ENCODE measurements at places on chromosomes 3 and 15.

DNA sequence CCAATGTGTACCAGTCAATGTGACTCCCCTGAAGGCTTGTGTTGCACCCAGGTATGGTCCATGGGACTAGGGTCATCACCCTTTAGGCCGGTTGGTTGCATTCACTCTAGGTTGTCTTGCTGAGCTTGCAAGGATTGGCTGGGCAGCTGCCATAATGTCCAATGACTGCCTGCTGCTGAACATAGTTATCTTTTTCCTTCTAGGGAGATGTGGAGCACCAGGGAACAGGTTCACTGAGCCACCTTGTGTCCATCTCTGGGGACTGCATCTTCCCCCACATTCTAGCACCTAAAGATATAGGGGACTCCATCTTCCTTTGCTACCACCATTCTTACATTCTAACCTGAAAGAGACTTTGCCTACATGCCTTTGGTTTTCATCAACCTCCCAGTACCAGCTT is 580.4 kb upstream of the TBL1XR1 start:
- peak; percentile 66 for DNase-seq

- no peak for DNase-seq
These were observed 2.7 kb downstream of the MESP2 start for GRCh38 chr15:89778861-89779260.

GRCh38 chr15:58758141-58758540 is 8.6 kb upstream of the ADAM10 start:
- DNase-seq = no peak

DNA sequence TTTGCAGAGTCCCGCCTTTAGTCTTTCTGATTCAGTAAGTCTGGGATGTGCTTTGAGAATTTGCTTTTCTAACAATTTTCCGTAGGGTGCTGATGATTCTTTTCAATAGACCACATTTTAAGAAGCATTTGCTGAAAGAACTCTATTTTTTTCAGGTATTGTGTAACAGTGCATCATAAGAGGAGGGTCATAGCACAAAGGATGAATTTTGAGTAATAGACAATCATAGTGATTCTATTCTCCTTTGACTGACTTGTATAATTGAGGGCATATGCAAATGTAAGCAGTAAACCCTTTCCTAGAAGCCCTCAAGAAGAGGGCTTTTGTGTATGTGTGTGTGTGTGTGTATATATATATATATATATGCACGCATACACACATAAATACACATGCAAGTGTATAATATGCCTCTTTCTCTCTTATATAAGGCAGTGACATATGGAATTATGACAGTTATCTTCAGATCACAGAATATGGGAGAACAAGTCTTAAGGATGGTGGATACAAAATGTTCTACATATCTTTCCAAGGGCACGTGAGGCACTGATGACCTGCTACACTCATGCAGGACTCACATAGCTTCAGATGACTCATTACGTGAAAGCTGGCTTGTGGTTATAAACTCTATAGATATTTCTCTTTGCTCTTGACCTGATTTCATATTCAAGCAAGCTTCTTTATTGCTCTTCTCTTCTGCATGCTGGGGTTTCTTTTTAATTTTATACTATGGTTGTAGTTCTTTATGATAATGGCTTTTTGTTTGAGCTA is 6.5 kb upstream of the PLSCR1 start:
- DNase-seq = peak; percentile 67

DNA sequence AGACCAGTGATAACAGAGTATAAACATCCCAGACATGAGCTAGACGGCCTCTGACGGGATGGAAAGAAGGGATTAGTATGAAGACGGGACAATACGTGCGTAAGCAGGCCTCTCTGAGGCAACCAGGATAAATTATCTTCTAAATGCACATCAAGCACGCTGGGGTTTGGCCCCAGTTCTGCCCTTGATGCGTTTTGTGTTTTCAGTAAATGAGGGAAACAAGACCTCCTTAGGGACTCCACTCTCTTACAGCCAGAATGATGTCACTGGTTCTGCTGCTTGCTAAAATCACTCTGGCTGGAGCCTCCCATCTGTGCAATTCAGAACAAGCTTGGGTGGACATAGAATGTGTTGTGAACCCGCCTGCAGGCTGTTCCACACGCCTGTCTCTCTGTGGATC is 156.0 kb upstream of the MCTP2 start:
- DNase-seq = no peak

DNA sequence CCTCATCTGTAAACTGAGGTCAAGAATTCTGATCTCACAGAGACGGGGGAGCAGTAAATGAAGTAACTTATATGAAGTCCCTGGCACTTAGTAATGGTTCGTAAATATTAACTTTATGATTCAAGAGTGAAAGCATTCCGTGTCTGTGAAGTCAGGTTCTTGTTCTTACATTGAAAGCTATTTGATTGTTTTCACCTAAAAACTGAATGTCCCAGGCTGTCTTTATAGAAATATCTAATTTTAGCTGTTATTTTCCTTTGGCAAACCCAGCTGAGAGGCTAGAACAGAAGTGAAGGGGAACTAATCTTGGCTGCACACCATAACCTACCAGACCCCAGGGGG is 84.5 kb downstream of the CHSY1 start:
- DNase-seq = no peak

GRCh38 chr3:120244834-120245225 is 40.2 kb downstream of the GPR156 start:
- no peak for DNase-seq

DNA sequence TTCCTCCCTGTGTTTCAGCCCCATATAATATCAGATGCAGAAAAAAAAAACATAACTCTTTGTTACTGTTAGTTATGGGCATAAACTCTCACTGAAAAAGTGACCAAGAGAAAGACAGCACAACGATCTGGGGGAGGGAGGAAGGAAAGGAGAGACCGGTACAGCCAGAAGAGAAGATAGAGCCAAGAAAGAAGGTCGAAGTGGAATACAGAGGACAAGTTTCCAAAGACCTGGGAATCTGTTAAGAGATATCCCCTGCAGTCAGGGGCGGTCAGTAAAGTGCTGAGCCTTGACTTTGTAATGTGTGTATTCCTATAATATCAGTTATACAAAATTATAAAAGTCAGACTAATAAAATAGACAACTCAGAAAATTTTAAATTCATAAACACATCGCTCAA is 3.3 kb downstream of the ALDH1A2 start:
- no peak for DNase-seq

GRCh38 chr3:27659279-27660021 is 62.7 kb downstream of the EOMES start:
- DNase-seq = peak; percentile 54

GRCh38 chr3:137998121-137999042 is 11.6 kb upstream of the CLDN18 start:
- DNase-seq = no peak

- no peak for DNase-seq
These were observed 6.3 kb upstream of the PLXND1 start for GRCh38 chr3:129612534-129613366.

DNA sequence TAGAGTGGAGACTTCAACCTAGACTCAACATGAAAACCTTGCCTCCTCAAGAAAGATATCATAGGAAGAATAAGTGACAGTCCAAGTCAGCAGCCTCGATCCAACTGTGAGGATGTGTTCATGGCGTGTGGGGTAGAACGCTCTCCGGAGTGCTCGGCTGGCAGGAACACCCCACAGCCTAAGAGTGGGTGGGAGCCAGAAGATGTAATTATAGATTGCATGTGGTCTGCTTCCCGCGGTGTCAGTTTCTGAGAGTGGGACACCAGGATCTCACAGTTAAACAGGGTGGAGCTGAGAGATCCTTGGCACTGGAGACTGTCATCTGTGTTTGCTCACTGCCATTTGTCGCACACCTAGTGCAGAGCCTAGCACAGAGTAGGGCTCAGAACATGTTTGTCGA is 158.0 kb downstream of the CTNNB1 start:
- DNase-seq = no peak

GRCh38 chr15:63504247-63504978 is at the start of gene USP3:
Gene USP3 (plus strand): TSS chr15:63504593. CDS start chr15:63504740, 147 bp downstream.
- peak; percentile 95 for DNase-seq

GRCh38 chr3:21779909-21780308 is 28.9 kb upstream of the ZNF385D start:
- no peak for DNase-seq

DNA sequence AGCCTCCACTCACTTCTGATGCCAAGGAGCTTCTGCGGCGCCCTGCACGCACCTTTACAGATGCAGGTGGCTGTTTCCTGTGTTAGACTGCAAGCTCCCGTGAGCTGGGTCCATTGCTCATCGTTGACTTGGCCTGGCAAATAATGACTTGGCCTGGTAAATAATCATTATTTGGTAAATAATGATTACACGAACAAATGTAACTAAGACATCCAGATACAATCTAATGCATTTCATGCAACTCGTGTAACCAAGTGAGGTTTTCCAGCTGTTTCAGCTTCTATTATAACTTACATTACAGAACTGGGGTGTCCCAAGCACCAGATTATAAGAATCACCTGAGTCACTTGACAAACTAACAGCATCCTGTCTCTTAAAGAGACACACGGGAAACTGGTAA is 92.1 kb upstream of the BHLHE40 start:
- DNase-seq = no peak

- no peak for DNase-seq
These were observed 144.5 kb downstream of the MBNL1 start for GRCh38 chr3:152413240-152413639.

DNA sequence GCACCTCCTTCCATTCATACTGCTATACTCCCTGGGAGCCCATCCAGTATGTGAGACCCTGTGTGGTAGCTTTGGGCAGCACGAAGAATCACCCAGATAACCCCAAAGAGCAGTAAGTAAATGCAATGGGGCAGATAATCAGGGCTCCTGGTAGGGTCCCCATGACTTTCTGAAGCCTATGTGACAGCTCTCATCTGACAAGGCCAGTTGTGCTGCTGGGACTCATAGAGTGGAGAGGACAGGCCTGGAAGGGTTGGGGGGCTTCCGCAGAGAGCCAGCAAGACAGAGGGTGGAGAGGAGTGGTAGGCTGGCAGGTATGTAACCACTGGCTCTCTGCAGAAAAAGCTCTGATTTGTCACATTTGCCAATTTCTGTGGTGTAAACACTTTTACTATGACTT is 3.2 kb upstream of the SLC6A20 start:
- no peak for DNase-seq

DNA sequence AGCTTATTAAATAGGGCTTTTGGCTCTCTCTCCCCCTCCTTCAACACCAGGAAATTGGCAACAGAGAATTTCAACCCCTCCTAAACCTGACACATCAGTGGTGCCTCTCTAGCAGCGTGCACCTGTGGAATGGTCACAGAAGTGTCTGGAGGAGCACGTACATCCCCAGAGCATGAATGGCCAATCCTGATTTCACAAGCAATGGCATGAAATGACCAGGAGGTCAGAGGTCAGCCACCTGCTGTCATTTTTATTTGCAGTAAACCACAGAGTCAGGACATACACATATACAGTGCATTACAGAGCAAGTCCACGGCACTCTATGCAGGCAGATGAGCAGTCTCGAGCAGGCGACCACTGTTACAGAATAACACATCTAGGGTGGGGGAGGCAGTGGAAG is 25.1 kb upstream of the ETV5 start:
- no peak for DNase-seq

DNA sequence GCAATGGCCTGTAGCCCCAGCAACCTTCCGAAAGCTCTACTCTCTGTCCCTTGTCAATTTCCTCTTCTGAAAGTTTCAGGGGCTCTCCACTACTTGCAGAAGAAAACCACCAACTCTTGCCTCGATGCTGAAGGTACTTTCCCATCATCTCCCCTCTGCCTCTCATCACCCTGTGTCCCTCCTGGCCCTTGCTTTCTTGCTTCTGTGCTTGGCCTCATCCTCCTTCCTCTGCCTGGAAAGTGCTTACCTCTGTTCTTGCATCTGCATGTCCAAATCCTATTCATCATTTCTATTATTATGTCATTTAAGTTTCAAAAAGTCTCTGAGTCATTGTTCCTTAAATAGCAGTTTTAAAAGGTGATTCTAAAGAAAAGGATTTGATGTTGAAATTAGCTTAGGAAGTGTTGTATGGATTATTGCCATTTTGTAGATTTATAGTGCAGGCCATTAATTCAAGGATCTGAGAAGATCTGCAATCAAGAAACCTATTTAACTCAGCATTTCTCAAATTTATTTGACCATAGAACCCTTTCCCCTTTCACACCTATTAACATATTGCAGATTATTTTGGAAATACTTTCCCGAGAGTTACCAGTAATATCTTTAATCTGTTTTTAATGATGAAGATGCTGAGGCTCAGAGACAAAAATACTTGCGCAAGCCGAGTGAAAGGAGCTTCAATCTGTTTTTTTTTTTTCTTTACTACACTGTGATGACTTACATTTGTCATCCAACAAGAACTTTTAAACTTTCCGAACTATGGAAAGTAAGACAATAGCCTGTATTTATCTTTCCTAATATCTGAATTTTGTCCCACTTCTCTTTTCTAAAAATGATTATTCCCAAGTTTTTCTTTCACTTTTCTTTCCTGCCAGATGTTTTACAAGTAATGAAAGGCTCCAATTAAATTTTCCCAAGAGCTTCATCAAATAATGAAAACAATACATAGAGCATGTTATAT is 22.3 kb upstream of the CFAP161 start:
- no peak for DNase-seq

- DNase-seq = no peak
These were observed 29.5 kb upstream of the THSD4 start for GRCh38 chr15:71085809-71086208.

DNA sequence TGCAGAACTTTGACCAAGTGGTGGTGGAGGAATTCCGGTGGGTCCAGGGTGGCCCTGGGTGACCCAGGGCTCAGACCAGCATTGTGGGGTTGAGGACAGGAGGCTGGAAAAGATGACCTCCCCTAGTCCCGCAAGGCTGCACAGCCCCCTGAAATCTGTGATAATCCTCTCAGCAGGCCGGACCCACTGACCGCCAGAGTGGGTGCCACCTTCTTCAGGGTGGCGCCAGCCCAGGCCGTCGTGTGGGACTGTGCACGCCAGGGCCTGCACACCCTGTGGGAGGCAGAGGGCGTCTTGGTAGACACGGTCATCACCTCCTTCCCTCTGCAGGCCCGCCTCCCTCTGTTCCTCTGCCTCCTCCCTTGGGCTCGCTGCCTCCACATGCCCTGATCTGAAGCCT is 137.7 kb downstream of the TBC1D2B start:
- DNase-seq = no peak

- no peak for DNase-seq
These were observed 45.1 kb downstream of the COLQ start for GRCh38 chr3:15476378-15476777.

GRCh38 chr15:92958105-92958504 is 58.0 kb downstream of the CHD2 start:
- peak; percentile 70 for DNase-seq

Measured in activated CD8-positive, alpha-beta memory T cell treated with anti-CD3 and anti-CD28 coated beads, Interleukin-2, amount 10 ng/mL, durations not matched to agents 7 days and 5 days (primary cell).